Esophagus squamous epithelium (tissue), 5 donors: ENCODE measurements at places on chromosomes 6 and 20.

DNA sequence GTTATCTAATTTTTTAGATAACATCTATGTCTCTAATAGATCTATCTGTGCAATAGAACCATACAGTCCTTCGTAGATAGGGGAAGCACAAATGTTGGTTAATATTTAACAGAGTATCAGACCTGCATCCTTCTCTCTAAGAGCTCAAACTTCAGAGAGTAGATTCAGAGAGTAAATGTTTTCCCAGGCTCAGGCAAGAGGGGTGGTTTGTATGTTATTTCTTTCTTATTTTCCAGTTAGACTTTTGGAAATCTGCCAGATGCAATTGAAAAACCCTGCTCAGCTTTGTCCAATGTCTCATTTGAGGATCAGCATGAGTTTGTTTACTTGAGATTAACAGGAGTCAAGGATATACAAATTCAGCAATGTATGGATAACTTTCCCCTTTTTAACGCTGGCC, 361.9 kb downstream of the BCKDHB start:
- H3K4me1 ChIP-seq, result no peaks in the 10 kb centered on the region
- no peak for DNase-seq
- no peak overlapping the region for H3K27ac ChIP-seq
- no peaks in the 10 kb centered on the region for H3K36me3 ChIP-seq
- H3K4me3 ChIP-seq, result no peak overlapping the region
- no peaks in the 10 kb centered on the region for H3K27me3 ChIP-seq

- no peaks in the 10 kb centered on the region for H3K27me3 ChIP-seq
- H3K27ac ChIP-seq, result no peak overlapping the region
- H3K4me1 ChIP-seq, result no peaks in the 10 kb centered on the region
Observed at GRCh38 chr6:169843991-169844390, 92.6 kb downstream of the ERMARD start.

GRCh38 chr6:46704562-46704961, 16.9 kb downstream of the TDRD6 start:
- no peak overlapping the region for H3K27ac ChIP-seq
- no peak for DNase-seq
- no peak overlapping the region for H3K4me3 ChIP-seq
- H3K36me3 ChIP-seq, result no peaks in the 10 kb centered on the region

DNA sequence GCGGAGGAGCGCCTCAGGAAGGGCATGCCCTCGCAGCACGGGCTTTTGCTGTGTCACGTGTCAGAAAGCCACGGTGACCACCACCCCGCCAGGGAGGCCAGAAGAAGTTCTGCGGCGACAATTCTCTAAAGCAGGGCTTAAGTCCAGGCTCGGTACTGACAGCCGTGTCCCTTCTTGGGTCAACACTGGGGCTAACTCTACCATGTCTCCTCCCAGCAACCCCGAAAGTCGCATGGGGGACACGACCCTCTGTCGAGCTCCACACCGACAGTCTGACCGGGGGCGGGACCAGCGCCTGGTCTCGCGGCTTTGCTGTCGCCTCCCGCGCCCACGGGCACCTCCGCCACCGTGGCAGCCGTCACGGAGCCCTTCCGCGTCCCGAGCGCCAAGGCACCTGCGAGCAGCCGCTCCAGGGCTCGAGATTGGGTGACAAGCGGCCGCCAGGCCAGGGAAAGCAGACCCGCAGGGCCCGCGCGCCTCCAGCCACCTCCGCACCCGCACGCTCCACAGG, 534 bp downstream of the NANP start:
- no peaks in the 10 kb centered on the region for H3K36me3 ChIP-seq
- H3K27me3 ChIP-seq, result no peaks in the 10 kb centered on the region
- peak overlapping the region; percentile 79 for H3K4me3 ChIP-seq
- DNase-seq, result no peak
- H3K27ac ChIP-seq, result peak overlapping the region; percentile 95
- peaks cover 11% of the 10 kb centered on the region for H3K4me1 ChIP-seq

DNA sequence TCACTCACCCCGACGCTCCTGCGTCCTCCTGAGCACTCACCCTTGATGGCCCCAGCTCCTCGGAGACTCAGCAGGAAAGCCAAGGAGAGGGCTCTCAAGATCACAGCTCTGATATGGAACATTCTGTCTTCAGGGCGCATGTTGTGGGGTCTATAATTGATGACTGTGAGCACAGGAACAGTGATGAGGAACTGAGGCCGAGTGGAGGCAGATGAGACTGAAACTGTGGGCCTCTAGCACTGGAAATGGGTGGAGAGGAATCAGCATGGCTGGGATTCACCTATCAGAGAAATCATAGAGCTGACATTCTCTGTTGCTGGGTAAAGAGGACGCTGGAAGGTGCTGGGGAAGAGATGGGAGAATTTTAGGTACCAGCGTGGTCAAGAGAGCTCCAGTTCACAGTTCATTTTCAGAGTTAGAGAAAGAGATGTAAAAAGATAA, at the start of gene HLA-DPA1:
Gene HLA-DPA1 (minus strand): TSS at position 219 of the 441 bp plus-strand sequence.
- H3K4me3 ChIP-seq, result peak within 1 kb of the TSS; percentile 3
- H3K4me1 ChIP-seq, result no peaks in the 10 kb centered on the region
- DNase-seq, result no peak
- no peaks in the 10 kb centered on the region for H3K36me3 ChIP-seq
- peak within 1 kb of the TSS; percentile 74 for H3K27ac ChIP-seq
- H3K27me3 ChIP-seq, result no peaks in the 10 kb centered on the region

DNA sequence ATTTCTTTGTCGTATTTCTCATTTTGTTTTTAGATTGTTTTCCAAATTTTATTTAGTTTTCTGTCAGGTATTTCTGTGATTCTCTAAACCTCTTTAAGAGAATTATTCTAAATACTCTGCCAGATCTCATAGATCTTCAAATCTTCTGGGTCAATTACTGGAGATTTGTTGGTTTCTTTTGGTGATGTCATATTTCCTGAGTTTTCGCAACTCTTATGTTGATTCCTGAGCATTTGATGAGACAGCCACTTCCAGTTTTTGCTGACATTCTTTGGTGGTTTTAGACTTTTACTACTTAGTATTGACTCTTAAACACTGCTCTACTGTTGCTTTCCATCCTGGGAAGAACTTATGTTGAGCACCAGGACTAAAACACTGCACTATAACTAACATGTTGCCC, 21.9 kb downstream of the ADGB start:
- H3K4me3 ChIP-seq, result no peak overlapping the region
- H3K27me3 ChIP-seq, result no peaks in the 10 kb centered on the region
- no peak for DNase-seq
- H3K4me1 ChIP-seq, result no peaks in the 10 kb centered on the region
- H3K36me3 ChIP-seq, result no peaks in the 10 kb centered on the region
- no peak overlapping the region for H3K27ac ChIP-seq

DNA sequence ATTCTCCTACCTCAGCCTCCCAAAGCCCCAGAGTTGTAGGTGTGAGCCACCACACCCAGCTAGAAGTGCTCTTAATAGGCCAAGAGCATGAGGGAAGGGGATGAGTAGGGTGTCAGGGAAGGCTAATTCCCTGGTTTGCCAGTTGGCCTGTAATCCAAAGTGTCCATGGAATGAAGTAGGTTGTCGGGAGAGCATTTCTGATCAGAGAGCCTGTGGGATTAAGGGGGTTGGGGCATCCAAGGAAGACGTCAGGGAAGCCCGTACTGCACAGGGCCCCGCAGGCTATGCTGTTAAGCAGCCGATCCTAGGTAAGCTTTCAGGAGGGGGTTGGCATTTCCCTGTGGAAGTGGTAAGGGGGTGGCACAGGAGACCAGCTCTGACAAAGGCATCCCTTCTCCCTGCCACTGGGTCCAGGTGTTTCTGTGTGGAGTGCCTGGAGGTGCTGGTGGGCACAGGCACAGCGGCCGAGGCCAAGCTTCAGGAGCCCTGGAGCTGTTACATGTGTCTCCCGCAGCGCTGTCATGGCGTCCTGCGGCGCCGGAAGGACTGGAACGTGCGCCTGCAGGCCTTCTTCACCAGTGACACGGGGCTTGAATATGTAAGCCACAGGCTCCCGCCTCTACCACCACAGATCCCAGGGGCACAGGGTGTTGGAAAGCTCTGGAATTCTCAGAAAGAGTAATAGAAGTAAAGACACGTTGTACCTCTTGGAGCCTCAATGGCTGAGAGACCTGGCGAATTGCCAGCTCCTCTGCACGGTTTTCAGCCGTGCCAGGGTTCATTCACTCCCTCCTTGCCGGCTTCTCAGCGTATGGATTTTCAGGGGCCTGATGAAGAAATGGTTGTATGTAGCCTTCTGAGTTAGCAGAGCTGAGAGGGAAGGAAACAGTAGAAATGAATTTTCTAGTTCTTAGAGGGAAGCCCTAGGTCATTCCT, 21.4 kb upstream of the MAPRE1 start:
- H3K36me3 ChIP-seq, result no peaks in the 10 kb centered on the region
- DNase-seq, result no peak
- no peak overlapping the region for H3K4me3 ChIP-seq
- no peak overlapping the region for H3K27ac ChIP-seq
- H3K4me1 ChIP-seq, result peaks cover 2% of the 10 kb centered on the region

DNA sequence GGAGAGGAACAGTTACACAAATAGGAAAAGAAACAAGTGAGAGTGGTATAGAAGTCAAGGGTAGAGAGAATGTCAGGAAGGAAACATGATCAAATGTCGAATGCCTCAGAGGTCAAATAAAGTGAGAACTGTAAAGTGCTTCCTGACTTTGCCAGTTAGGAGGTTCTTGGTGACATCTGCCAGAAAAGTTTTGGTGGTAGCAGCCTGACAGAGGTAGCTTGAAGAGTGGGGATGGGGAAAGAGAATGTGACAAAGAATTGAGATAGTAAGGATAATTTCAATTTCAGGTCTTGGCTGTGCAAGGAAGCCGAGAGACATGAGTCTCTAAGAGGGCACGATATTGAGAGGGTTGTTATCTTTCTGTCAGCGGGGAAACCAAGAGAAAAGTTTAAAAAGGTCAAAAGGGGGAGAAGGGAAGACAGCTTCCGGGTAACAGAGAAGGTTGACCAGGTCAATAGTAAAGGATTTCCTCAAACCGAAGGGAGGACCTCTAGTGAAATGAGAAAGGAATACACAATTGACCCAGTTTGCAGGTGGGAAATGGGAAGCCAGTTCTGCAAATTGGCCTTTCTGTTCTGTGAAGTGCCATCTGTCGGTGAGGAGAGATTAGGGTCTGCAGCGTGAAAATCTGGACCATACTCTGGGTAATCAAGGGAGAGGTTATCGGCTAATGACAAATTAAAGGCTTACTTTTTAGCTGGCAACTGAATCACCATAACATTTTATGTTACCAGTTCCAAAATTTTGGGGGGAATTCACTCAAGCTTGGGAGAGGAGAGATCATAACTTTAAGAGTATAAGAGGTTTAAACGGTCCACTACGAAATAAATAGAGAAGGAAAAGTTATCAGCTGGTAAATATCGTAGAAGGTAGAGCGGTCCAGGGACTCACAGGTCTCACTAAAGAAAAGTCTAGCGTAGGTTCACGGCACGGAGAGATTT, 973 bp upstream of the BRD2 start:
- peaks cover 45% of the 10 kb centered on the region for H3K4me1 ChIP-seq
- peak overlapping the region; percentile 100 for H3K27ac ChIP-seq
- H3K4me3 ChIP-seq, result peak overlapping the region; percentile 92

GRCh38 chr6:149166336-149166735, 151.2 kb upstream of the TAB2 start:
- H3K27me3 ChIP-seq, result no peaks in the 10 kb centered on the region
- DNase-seq, result no peak
- H3K4me3 ChIP-seq, result no peak overlapping the region
